Muscle of arm (tissue), 14 donors: ENCODE measurements at places on chromosomes 2 and 18. TPM values are rescaled to one million over a fixed set of nuclear protein-coding genes. Genes with fewer than 3 reads are reported as not detected.

The ZBTB7C gene
- 4.2 TPM for polyA plus RNA-seq

DNA sequence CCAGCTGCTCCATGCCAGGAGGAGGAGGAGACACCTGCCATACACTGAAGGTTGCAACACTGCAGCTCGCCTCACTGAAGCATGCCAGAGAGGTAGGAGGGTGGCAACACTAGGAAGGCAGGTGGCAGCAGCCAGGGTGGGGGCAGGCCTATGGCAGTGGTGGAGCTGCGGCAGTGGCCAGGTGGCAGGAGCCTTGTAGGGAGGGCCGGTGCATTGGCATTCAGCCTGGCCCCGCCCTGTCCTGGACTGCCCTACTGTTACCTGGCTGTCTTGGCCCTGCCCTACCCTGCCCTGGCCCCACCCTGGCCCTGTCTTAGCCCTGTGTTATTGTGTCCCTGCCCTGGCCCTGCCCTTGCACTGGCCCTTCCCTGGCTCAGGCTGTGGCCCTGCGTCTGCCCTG lies 7.4 kb upstream of the ANKRD62 start:
- no peak for DNase-seq

- no peak for DNase-seq
These were observed 279.5 kb upstream of the SIX2 start for GRCh38 chr2:45288532-45289417.

DNA sequence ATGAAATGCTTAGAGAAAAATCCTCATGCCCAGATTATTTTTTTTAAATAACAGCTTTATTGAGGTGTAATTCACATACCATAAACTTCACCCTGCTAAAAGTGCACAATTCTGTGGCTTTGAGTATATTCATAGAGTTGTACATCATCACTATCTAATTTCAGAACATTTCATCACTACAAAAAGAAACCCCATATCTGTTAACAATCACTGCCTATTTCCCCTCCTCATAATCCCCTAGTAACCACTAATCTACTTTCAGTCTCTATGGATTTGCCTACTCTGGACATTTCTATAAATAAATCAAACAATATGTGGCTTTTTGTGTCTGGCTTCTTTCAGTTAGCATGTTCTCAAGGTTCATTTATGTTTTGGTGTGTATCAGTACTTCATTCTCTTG lies 51.4 kb downstream of the OSBPL1A start:
- no peak for DNase-seq

GRCh38 chr2:179449010-179449409 lies 184.4 kb upstream of the SESTD1 start:
- no peak for DNase-seq
